Adrenal gland (tissue), 19 donors: ENCODE measurements at places on chromosomes 1 and 21. TPM values are rescaled to one million over a fixed set of nuclear protein-coding genes. Genes with fewer than 3 reads are reported as not detected.

ERVH48-1 gene
- not detected for total RNA-seq

DAB1 gene
- not detected for total RNA-seq

CATSPERE gene
- total RNA-seq, result 0.83 TPM

GRCh38 chr1:116534014-116534739 lies 36.6 kb downstream of the CD58 start:
- H3K4me1 ChIP-seq, result peaks cover 8% of the 10 kb centered on the region
- H3K36me3 ChIP-seq, result no peaks in the 10 kb centered on the region
- H3K27ac ChIP-seq, result no peak overlapping the region
- H3K27me3 ChIP-seq, result no peaks in the 10 kb centered on the region
- no peak for DNase-seq

GRCh38 chr1:246837418-246838117 lies 94.2 kb downstream of the AHCTF1 start:
- no peaks in the 10 kb centered on the region for H3K36me3 ChIP-seq
- DNase-seq, result no peak
- no peak overlapping the region for H3K27ac ChIP-seq
- no peaks in the 10 kb centered on the region for H3K27me3 ChIP-seq
- H3K4me3 ChIP-seq, result no peak overlapping the region
- H3K4me1 ChIP-seq, result no peaks in the 10 kb centered on the region

GRCh38 chr1:203599875-203600781 lies 26.5 kb upstream of the ATP2B4 start:
- H3K4me3 ChIP-seq, result no peak overlapping the region
- H3K27ac ChIP-seq, result no peak overlapping the region
- H3K4me1 ChIP-seq, result peaks cover 11% of the 10 kb centered on the region
- H3K27me3 ChIP-seq, result no peaks in the 10 kb centered on the region

DNA sequence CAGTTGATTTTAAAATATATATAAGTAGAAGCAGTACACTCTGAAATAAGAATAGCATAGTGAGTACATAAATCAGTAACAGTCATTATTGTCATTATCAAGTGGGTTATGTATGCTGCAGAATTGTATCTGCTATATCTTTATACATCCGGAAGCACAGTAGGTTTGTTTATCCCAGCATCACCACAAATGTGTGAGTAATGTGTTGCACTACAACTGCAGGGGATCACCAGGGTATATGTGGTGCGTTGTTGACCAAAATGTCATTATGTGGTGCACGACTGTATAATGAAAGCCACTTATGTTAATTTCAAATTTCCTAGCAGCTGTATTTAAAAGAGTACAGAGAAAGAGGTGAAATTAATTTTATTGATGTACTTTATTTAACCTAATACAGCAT lies 87.7 kb upstream of the GADD45A start:
- no peaks in the 10 kb centered on the region for H3K27me3 ChIP-seq
- H3K36me3 ChIP-seq, result no peaks in the 10 kb centered on the region
- no peaks in the 10 kb centered on the region for H3K4me1 ChIP-seq
